ENCODE measurements at places on chromosomes 6 and 20.

DNA sequence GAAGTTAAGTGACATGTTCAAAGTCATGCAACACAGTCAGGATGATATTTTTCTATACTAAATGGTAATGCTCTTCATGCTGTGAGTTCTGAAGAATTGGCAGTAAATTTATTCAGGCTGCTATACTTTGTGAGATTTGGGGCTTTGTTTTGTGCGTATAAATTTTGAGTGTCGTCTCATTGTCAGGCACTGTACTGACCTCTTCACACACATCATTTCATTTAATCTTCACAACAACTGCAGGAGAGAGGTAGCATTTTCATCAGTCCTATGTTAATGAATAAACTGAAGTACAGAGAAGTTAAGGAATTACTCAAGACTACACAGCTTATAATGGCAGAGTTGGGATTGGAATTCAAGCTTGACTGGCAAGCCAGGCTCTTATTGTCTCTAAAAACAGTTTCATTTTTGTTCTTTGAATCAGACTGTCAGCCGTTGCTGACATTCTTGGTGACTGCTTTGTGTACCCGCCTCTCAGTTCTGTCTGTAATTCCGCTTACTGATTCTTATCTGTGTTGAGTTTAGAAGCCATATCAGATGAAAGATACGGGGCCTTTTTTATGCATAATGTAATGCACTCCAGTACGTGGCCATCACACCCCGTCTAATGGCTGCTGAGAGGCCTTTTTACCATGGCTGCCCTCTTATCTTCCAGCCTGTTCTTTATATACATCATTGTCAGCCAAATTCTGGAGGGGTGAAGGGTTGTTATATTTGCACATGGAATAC is 274.9 kb downstream of the UTRN start:
- no peak for DNase-seq

GRCh38 chr6:16018626-16019025 is 110.3 kb upstream of the MYLIP start:
- DNase-seq, result no peak

DNA sequence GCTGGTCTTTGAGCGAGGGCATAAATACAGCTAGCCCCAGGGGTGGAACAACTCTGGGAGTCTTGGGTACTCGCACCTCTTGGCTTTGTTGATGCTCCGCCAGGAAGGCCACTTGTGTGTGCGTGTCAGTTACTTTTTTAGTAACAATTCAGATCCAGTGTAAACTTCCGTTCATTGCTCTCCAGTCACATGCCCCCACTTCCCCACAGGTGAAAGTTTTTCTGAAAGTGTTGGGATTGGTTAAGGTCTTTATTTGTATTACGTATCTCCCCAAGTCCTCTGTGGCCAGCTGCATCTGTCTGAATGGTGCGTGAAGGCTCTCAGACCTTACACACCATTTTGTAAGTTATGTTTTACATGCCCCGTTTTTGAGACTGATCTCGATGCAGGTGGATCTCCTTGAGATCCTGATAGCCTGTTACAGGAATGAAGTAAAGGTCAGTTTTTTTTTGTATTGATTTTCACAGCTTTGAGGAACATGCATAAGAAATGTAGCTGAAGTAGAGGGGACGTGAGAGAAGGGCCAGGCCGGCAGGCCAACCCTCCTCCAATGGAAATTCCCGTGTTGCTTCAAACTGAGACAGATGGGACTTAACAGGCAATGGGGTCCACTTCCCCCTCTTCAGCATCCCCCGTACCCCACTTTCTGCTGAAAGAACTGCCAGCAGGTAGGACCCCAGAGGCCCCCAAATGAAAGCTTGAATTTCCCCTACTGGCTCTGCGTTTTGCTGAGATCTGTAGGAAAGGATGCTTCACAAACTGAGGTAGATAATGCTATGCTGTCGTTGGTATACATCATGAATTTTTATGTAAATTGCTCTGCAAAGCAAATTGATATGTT is 19.2 kb downstream of the IRF4 start:
- no peak for DNase-seq

- DNase-seq, result no peak
Measured at GRCh38 chr6:118784641-118785164, 109.2 kb upstream of the ASF1A start.

- no peak for DNase-seq
Measured at GRCh38 chr6:24982231-24982630, 46.5 kb upstream of the RIPOR2 start.

- DNase-seq, result no peak
Measured at GRCh38 chr20:21507400-21508229, 6.2 kb downstream of the NKX2-2 start.

DNA sequence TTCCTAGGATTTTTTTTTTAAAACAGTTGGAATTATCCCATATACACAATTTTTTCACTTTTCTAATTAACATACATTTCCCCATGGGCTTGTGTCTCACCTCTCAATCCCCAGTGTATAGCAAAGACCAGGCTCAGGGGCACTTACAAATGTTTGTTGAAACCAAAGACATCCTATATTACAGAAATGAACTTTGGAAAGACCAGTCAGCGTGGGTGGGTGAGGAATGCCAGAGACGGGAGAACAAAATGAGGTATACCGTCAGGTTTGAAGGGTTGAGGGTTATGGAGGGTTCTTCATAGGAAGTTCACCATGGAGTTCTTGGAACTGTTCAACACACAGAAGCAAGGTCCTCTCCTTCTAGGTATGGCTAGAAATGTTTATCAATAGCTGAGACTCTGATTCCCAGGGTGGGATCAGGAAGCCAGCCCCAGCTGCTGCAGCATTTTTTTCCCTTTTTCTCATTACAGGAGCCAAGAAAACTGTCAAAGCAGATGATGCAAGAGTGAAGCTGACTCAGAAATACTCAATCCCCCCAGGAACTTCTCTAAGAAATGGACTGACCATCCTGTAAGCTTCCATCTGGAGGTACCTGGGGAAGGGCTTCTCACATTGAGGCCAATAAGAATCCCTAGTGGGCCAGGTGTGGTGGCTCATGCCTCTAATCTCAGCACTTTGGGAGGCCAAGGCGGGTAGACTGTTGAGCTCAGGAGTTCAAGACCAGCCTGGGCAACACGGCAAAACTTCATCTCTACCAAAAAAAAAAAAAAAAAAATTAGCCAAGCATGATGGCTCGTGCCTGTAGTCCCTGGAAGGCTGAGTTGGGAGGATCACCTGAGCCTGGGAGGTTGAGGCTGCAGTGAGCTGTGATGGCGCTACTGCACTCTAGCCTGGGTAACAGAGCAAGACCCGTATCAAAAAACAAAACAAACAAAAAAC is 15.9 kb upstream of the TBC1D20 start:
- DNase-seq, result no peak

GRCh38 chr6:130431346-130431852 is 65.6 kb downstream of the TMEM200A start:
- DNase-seq, result no peak

- DNase-seq, result no peak
Measured at GRCh38 chr20:53176134-53176533, 204.0 kb downstream of the TSHZ2 start.

DNA sequence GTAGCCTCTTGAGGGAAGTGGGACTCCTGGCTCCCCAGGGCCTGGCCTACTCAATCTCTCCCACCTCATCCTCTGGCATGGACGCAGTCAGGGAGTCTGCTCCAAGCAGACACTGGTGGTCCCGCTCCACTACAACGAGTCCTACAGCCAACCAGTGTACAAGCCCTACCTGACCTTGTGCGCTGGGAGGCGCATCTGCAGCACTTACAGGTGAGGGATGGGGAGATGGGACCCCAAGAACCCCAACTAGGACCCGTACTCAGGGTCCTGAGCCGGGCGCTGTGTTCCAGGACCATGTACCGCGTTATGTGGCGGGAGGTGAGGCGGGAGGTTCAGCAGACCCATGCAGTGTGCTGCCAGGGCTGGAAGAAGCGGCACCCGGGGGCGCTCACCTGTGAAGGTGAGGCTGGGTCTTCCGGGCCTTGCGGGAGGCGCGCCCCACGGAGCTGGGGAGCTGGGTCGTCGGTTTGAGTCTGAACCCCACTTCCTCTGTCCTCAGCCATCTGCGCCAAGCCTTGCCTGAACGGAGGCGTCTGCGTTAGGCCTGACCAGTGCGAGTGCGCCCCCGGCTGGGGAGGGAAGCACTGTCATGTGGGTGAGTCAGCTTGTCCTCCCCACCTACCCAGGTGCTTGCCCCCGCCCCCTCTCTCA is 2.1 kb downstream of the EGFL8 start:
- no peak for DNase-seq

DNA sequence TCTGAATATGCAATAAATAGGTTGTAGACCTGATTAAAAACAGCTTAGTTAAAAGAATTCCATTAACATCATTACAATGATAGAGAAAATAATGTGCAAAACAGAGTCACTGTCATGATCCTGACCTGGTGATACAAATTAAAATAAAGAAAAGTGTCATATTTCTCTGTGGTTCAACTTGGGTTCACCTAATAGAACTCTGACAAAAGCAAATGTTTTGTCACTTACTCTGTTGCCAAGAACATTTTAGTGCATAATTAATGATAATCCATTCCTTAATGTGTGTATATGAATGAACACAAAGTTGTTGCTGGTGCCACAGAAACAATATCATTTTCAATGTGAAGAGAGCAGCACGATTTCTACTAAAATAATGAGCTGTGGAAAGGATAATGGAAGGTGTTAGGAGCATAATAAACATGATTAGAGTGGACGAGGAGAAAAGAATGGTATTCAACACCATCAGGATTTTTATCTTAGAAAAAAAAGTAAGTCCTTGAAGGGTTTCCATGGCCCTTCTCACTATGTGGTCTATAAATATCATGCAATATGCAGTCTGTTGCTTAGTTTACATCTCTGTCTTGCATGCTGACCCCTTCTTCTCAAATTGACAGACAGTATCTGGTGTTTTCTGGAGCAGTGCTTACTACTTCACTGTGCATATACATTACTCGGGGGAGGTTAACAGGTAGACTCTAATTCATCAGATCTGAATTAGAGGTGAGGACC is 656.6 kb upstream of the MMS22L start:
- no peak for DNase-seq

DNA sequence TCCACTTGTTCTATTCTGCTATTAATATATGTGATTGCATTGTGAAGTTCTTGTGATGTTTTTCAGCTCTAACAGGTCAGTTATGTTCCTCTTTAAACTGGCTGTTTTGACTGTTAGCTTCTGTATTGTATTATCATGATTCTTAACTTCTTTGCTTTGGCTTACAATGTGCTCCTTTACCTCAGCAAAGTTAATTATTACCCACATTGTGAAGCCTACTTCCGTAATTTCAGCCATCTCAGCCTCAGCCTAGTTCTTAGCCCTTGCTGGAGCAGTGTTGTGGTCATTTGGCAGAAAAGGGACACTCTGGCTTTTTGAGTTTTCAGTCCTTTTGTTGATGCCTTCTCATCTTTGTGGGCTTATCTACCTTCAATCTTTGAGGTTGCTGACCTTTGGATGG is 440.2 kb downstream of the TBC1D32 start:
- no peak for DNase-seq

DNA sequence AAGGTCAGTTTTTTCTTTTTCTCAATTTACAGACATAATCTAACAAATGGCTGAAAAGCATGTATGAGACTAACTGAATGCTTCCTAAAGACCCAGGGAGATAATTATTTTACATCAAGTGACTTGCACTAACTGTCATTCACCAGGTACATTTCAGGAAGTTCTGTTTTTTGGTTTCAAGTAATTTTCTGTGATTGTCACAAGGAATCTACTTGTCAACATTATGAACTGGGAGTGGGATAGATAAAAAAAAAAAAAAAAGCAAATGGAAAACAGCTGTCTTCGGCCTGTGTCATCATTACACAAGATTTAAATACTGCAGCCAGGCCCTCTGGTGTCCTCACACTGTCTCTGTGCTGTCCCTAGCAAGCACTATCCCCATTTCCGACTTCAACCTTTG is 379.0 kb upstream of the HTR1E start:
- no peak for DNase-seq

- no peak for DNase-seq
Measured at GRCh38 chr6:84361372-84362192, 134.1 kb upstream of the CEP162 start.

GRCh38 chr6:158505194-158505593 is 54.7 kb upstream of the TMEM181 start:
- no peak for DNase-seq

DNA sequence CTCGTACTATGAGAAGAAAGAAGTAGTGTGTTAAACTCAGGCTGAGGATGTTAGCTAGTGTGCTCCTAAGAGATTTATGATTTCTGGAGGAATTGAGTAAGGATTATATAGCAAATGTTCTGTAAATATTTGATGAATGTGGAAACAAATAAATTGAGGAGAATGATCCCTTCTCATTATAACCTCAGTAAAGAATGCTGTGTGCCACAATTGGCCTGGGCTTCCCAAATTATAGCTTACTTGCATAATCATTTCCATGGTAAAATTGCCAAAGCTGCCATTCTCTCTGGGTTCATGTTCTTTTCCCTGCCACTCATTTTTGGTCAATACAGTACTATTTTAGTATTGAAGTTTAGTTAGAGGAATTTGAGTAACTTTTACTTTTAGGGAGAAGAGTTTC is 128.5 kb downstream of the FLRT3 start:
- no peak for DNase-seq

GRCh38 chr20:49989234-49990065 is 6.7 kb downstream of the SNAI1 start:
- DNase-seq, result no peak

GRCh38 chr20:32539026-32539816 is 45.9 kb downstream of the NOL4L start:
- DNase-seq, result no peak

DNA sequence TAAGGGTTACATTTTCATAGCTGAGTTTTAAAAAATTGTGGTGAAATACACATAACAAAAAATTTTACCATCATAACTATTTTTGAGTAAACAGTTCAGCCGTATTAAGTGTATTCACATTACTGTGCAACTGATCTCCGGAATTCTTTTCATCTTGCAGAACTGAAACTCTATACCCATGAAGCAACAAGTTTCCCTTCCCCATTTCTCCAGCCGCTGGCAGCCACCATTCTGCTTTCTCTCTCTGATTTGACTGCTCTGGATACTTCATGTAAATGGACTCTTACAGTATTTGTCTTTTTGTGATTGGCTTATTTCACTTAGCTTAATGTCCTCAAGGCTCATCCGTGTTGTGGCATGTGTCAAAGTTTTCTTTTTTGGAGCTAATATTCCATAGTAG is 341.6 kb downstream of the QKI start:
- DNase-seq, result no peak

DNA sequence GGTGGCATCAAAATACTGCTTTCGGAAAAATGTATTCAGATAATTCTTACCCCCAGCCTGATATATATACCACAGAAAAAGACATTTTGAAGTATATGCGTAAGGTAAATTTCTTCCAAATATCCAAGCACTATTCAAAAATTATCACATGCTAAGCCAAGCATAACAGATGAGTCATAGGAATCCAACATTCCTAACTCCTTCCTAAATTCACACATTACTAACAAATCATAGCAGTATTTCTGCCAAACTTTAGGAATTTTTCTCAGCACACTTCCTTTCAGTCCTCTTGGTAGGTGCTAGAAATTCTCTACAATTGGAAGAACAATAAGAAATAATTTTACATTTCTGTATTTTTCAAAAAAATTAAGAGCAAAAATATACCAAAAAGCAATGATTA is 417.5 kb downstream of the EYS start:
- no peak for DNase-seq

All from SHP77 (cell line).